BE2C (cell line): ENCODE measurements at places on chromosomes 11 and 22.

DNA sequence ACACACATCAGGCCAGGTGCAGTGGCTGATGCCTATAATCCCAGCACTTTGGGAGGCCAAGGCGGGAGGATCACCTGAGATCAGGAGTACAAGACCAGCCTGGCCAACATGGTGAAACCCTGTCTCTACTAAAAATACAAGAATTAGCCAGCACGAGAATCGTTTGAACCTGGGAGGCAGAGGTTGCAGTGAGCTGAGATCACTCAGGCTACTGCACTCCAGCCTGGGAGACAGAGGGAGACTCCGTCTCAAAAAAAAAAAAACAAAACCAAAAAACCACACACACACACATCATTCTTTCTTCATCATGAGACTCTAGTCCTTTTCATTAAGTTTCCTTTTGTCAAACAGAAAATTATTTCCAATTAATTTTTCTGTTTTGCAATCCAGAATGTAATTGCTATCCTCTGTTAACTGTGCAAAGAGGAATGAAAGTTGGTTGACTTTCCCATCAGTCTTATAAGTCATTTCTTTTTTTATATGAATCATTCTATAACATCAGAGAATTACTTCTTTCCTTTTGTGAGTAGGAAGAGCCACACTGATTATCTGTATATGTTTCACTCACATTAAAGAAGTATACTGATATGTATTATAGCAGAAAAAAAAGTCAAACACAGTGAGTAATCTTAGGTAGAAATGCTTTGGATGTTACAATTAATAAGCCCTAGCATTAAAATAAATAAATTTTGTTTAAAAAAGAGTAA, 52.2 kb downstream of the HORMAD2 start:
- DNase-seq: no peak

- DNase-seq: no peak
Measured at GRCh38 chr11:2991452-2992233, 486 bp downstream of the NAP1L4 start.

- DNase-seq: peak; percentile 69
Measured at GRCh38 chr11:94511932-94512781, at the start of gene C11orf97. Gene C11orf97, plus strand, starts transcription at chr11:94512461. Its CDS starts 68 bp downstream, at chr11:94512529.

- DNase-seq: no peak
Measured at GRCh38 chr11:117826832-117827231, 2.3 kb upstream of the FXYD2 start.

DNA sequence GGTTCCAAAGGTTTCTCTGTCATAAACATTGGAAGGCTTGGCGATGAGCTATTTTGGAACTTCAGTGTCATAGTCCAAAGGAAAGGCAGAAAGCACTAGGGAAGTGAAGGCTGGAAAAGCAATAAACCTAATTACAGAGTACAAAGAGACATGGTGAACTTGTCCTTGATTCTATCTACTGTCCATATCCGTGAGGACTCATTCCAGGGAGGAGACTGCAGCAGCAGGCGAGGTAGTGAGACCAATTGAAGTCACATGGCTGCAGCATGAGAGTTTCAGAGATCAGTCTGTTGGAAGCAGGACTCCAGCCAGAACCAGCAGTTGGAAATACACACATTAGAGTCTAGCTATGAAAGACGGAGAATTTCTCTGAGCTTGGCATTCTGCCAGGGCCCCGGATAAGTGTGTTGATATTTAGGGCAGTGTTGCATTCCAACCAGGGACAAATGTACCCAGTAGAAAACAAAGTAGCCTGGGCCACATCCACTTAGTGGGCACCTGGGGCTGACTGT, 54.1 kb upstream of the ARHGAP42 start:
- peak; percentile 77 for DNase-seq

DNA sequence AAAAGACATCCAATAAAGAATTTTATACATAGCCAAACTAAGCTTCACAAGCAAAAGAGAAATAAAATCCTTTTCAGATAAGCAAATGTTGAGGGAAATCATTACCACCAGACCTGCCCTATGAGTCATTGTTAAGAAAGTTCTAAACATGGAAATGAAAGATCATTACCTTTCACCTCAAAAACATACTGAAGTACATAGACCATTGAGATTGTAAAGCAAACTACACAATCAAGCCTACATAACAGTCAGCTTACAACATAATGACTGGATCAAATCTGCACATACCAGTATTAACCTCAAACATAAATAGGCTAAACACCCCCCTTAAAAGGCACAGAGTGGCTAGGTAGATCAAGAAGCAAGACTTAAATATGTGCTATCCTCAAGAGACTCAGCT, 501.0 kb upstream of the LUZP2 start:
- DNase-seq: no peak

GRCh38 chr11:90135016-90135415, 553 bp downstream of the NAALAD2 start:
- no peak for DNase-seq

DNA sequence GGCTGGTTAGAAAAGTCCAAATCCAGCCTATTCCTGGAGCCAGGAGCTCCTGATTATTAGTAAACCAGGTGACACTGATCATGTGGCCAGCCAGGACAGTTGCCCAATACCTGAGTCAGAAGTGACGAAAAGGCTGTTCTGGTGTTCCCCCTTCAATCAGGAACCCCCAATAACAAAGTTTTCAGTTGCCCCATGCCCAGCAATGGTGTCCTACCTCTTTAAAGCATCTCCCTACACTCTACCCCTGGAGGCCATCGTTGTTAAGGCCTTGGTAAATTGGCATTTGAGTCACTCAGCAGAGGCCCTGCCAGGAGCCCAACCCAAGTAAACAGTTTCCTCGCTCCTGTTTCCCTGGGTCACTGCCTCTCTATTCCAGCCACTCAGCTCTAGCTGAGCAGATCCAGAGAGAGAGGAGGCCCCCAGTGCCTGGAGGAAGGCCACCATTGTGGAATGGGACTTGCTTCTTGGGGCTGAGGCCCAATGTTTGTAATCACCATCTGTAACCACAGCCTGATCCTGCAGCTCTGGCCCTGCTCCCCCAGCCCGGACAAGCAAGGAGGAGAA, 25.0 kb downstream of the ARHGAP1 start:
- no peak for DNase-seq
